ENCODE measurements at places on chromosomes 2 and 18.

DNA sequence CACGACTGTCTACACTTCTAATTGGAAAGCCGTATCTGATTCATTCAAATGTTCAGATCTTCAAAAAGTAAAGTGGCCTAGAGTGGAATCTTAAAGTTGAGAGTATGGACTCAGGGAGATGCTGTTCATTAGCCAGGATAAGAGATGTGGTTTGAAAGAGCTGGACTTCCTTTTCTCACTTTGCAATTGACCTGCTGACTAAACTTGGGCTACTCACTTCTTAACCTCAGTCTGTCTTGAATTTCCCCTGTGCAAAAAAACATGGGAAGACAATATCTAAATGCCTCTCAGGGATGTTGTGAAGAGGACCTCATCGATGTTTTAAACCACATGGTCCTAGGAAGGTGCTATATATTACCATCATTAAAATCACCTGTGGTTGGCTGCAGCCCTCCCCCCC, 64.1 kb downstream of the BCL2 start:
- no peak for DNase-seq

- DNase-seq, result no peak
Observed at GRCh38 chr2:14543284-14543683, 89.2 kb upstream of the LRATD1 start.

DNA sequence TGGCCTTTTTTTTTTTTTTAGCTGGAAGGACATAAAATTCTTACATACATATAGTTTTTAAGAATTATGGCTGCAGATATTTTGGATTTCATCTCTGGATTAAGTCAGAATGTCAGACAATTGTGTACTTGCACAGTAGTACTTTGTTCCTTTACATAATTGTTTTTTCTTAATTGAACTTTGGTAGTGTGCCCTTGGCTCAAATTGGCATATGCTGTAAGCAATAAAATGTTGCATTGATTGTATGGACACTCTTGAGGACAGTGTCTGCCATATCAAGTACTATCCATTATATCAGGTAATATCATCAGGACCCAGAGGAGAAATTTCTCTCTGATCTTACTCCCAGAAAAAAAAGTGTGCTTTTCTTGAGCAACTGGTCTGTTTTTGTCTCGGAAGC, 15.3 kb downstream of the ZC3H6 start:
- DNase-seq, result no peak

DNA sequence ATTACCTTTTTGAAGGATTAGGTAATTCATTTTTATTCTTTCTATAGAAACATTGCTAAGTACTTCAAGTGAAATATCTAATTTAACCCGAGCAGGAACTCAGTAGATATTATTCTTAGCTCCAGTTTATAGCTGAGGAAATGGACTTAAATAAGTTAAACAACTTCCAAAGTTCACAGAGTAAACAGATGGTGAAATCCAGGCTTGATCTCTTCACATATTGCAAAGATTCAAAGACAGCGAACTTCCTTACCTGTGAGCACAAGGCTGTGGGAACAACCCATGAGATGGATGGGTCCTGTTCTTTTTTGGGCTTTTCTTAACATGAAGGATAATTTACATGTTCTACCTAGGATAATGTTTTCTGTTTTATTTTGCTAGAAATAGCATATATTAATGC, 439.0 kb downstream of the IRS1 start:
- DNase-seq, result no peak

DNA sequence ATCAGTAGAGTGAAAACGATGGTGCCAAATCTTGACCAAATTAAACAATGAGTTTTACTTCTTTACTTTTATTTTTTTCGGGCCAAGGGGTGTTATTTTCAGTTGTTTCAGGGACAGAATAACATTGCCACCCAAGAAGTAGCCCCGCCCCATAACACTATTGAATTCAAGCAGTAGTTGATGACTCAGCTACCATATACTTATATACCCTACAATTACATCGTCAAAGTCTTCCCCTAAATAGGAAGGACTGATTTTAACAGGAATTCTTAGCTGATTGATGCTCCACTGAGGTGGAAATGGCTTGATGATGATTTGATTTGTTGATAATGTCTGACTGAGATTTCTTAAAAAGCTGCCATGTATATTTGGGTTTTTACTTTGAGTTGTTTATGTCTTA, 24.7 kb downstream of the LYPD6B start:
- DNase-seq, result no peak

GRCh38 chr18:48203961-48204666, 205.1 kb downstream of the ZBTB7C start:
- DNase-seq, result no peak

GRCh38 chr2:146131785-146132184, 1611.9 kb upstream of the ZEB2 start:
- no peak for DNase-seq

DNA sequence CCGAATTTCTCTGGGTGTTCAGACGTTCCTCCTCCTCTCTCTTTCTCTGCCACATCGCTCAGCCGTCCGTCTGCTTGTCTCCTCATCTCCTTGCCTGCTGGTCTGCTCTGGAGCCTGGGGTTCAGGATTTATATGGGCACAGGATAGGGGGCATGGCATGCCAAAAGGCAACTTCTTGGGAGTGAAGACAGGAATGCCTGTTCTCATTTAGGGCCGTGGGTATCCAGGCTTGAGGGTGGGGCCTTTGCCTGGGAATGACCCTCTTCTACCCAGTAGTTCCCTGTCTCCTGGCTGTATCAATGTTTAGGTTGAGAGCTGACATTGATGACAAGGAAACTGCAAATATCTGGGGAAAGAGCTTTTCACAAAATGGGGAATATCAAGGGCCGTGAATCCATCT, 98.0 kb downstream of the HRH4 start:
- DNase-seq, result no peak

DNA sequence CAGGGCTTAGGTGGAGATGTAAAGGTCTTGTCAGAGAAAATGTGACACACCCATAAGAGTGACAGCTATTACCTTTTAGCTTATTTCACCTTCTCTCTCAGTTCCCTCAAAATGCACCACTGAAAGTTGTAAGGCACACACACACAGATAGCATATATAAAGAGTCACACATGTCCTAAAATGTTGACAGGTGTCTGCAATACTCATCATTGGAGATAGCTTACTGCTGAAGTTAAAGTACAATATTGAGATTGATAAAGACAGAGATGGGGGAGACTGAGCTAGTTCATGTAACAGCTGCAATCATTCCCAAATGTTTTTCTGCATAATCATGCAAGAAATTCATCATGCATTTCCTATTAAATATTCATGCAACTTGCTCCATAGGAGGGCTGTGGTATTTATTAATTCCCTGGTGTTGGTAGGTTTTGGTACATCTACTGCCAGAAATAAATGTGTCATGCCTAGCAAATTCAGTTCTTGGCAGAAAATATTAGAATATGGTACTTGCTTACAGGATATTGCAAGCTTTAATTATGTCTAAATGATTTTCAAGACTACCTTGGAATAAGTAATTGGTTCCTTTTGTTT, 118.8 kb upstream of the RBMS1 start:
- DNase-seq, result no peak

DNA sequence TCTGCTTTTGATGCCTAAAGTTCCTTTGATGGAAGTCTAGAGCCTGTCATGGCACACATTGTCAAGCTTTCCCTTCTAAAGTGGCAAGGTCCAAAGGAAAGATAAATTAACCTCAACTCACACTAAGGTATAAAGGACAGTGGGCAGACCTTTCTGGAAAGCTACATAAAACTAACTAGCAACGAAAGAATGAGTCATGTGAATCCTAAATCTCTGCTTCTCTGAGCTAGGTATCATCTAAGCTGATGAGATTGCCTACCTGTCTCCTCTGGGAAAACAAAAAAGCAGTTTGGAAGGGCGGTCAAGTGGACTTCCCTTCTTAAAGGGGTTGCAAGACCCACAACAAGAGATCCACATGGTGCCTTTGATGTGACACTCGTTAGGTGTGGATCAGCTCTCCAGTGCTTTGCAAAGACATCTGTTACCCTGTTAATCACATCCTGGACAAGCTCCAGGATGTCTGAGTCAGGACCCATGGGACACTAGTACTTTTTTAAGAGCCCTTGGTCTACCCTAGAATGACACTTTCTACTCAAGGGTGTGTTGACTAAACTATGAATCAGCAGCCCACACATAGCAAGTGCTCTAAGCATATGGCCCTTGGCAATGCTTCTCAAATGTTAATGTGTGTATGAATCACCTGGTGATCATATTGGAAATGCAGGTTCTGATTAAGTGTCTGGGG, 173.5 kb downstream of the ALK start:
- no peak for DNase-seq

DNA sequence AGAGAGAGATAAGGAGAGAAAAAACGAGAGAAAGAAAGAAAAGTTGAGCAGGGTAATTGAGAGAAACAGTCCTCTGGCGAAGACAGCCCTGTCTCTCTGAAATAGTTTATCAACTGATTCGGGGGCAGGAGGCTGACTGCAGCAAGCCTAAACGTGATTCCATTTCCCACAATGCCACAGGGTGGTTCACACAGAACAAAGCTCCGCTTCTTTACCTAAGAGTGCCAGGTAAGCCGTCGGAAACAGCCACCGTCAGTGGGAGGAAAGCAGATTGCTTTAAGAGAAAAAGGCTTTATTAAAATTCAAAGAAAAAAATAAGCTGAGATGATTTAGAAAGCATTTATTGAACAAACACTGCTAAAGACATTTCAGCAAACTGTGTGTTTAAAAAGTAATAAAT, 271.4 kb upstream of the POU3F3 start:
- no peak for DNase-seq

GRCh38 chr2:225040856-225041206, 1.4 kb downstream of the DOCK10 start:
- no peak for DNase-seq

- no peak for DNase-seq
Observed at GRCh38 chr2:82282111-82282882, 1977.7 kb upstream of the LRRTM1 start.

DNA sequence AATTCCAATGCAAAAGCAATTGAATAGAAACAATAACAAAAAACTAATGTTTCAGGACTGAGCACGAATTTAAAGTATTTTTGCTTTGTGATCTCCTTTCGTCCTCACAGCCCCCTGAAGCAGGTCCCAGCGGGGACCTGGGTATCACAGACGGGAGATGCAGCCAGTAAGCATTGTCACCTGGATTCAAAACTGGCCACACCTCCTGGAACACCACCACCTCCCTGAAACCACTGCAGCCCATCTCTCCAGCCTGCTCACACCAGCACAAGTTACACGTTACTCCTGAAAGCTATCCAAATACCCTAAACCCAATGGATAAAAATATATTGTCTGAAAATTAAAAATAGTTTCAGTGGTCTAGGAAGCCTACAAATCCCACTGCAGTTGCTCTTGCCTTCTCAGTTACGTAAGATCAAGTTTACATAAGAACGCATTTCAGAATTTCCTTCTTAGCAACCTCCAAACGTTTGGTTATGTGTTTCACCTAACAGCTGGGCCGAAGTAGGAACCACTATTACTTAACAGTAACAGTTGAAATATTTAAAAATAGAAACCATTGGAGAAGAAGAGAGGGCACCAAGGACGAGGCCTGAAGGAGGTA, 178.0 kb downstream of the HDAC4 start:
- no peak for DNase-seq

DNA sequence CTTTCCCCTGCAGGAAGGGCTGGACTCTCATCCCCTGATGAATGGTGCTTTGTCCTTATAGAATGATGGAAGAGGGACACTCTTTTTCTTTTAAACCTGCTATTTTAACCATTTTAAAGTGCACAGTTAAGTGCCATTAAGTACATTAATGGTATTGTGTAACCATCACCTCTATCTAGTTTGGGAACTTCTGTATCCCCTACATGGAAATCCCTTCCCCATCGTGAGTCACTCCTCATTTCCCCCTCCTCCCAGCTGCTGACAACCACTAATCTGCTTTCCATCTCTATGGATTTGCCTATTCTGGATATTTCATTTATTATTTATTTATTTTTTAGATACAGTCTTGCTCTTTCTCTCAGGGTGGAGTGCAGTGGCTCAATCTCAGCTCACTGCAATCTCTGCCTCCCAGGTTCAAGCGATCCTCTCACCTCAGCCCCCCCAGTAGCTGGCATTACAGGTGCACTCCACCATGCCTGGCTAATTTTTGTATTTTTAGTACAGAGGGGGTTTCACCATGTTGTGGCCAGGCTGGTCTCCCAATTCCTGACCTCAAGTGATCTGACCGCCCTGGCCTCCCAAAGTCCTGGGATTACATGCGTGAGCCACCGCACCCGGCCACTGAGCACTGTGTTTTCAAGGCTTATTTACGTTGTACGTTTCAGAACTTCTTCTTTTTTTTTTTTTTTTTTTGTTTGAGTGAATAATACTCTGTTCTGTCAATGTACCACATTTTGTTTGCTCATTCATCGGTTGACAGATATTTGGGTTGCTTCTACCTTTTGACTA, 15.8 kb downstream of the DGKD start:
- DNase-seq, result no peak

DNA sequence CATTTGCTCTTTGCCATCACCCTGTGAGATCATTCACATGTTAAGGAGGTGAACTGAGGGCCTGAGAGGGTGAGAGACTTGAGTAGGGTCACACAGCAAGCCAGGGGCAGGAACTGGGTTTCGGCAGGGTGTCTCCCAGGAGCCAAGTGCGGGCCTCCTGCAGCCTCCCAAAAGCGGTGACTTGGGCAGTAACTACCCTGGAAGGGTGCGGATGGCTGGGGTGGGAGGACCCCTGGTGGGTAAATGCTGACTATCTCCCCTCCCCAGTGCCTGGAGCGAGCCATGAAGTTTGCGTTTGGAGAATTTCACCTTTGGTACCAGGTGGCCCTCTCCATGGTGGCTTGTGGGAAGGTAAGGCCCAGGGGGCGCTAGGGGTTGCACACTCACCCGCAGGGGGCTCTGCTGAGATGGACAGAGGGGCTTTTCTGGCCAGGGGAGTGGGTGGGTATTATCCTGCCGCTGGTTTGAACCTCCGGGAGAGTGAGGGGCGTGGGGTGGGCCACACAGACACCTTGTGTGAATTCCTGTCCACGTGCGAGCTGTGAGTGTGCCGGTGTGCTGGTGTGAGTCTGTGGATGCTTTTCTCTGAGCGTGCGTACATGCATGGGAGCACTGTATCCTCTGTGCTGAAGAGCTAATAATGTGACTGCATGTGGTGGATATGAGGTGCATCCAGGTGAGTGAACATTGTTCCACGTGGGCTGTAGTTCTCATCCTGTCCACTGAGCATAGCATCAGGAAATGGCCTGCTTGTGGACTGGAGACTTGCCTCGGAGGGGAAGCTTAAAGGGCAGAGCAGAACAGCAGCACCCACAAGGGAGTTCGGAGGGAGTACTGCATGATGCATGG, 91.0 kb upstream of the MCFD2 start:
- no peak for DNase-seq

DNA sequence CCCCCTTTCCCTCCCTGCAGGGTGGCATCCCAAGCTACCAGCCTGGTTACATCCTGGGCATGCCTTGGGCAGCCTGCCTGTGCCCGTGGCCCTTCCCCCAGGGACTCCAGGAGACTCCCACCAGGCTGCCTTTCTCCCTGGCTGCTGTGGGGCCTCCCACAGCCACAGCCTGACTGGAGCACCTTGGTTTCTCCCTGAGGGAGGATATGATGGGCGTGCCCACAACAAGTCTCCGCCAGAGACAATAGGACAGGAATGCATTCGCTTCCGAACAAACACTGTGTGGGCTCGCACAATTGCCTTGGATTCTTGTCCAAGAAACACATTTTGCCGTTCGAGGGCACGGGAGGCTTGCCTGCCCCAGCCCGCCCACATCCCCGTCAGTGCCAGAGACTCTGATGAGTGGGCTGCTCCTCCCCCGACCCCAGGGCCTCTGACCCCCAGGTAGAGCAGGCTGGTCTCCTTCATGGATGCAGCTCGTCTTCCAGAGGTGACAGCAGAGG, 102.1 kb downstream of the SMAD7 start:
- DNase-seq, result no peak
